Stimulated activated CD8-positive, alpha-beta memory T cell treated with anti-CD3 and anti-CD28 coated beads, Interleukin-15, amount 100 ng/mL, for 1 hour (primary cell): ENCODE measurements at places on chromosomes 6 and 20.

DNA sequence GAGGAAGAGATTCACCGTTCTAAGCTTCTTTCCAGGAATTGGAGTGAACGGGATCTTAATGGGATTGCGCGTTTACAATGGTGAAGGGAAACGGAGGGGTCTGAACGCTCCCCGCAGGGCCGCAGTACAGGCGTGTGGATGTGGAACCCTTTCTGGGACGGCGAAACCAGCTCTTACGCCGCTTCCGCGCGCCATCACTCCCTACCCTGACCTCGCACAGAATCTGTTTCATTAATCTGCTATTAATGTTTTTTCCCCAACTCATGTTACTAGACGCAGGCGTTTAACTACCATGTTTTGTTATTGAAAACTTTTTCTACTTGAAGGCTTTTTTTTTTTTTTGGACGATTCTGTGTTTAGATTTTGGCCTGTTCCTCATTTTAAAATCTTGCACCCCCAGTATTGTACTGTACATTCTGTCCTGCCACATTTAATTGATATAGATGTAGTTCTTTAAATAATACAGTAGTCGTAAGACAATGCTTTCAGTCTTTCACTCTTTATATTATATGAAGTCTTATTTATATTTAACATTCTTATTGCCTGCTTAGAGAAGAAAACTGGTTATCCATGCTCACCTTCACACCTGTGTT is 696 bp upstream of the SUPT3H start:
- no peak for DNase-seq

GRCh38 chr6:75279418-75279817 is 5.2 kb downstream of the TMEM30A start:
- DNase-seq, result no peak

DNA sequence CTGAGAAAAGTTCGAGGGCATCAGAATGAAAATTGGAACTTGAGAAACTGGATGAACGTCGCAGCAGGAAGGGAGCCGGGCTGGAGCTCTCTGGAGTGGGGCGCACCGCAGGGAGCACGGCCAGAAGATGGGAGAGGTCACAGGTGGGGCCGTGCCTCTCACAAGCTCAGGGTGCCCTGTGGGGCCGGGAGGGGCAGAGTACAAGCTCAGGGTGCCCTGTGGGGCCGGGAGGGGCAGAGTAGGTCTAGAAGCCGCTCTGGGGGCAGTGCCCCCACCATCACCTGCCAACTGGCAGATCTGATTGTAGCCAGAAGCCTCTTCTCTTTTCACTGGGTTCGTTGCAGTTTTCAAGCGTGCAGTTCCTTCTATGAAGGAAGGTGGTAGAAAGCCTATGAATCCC is 61.1 kb upstream of the SNX9 start:
- DNase-seq, result no peak

- no peak for DNase-seq
Measured at GRCh38 chr6:26104457-26105108, 17.4 kb downstream of the HFE start.

GRCh38 chr6:7680393-7681075 is 45.4 kb upstream of the BMP6 start:
- DNase-seq, result no peak

GRCh38 chr6:1912731-1913130 is 303.0 kb downstream of the FOXC1 start:
- no peak for DNase-seq

DNA sequence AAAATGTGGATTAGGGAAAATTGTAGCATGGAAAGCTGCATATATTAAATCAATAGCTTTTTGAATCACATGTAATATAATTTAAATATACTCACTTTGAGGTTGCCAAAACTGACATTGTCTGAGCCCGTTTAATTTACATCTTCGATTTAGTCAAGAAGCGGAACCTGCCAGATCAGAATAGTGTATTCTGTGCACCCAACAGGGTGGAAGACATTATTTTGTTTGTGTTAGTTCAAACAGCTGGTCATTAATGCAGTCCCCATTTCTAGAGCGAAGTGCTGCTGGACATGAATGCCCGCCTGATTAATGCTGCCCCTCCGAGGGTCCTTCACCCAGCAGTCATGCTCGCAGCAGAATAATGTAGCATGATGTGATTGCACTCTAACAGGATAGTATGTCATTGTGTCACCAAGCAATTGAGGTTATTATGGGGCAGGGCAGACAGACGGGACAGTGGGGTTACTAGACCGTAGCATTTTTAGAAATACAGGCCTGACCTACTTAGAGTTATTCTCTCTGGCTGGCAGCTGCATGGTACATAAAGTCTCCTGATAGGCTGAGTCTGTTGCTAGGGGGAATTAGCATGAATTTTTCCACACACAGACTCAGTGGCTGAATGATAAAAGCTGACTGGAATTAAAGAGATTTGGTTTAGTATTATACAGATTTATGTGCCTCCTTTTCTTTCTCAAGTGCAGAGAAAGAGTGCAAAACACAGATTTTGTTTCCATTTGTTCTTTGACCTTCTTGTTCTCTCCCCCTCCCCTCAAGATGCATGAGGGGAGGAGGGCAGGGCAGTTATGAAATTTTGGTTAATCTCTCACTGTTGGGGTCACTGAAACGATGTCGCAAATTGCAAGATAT is 147.1 kb downstream of the PRL start:
- DNase-seq, result no peak

DNA sequence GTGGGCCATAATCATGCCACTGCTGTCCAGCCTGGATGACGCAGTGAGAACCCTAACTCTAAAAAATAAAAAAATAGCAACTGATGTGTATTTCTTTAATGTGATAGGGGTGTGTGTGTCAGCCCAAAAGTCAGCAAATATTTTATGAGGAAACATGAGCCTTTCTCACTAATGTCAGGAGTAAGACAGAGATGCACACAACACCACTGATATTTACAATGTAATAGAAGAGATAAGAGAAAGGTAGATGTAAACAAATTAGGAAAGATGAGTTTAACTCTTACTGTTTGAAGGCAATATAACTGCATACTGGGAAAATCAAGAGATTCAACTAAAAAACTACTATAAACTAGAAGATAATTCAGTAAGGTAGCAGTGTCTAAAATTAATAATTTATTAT is 100.0 kb upstream of the BEND3 start:
- DNase-seq, result no peak

- no peak for DNase-seq
Measured at GRCh38 chr20:36601540-36601939, 4.0 kb upstream of the RAB5IF start.

DNA sequence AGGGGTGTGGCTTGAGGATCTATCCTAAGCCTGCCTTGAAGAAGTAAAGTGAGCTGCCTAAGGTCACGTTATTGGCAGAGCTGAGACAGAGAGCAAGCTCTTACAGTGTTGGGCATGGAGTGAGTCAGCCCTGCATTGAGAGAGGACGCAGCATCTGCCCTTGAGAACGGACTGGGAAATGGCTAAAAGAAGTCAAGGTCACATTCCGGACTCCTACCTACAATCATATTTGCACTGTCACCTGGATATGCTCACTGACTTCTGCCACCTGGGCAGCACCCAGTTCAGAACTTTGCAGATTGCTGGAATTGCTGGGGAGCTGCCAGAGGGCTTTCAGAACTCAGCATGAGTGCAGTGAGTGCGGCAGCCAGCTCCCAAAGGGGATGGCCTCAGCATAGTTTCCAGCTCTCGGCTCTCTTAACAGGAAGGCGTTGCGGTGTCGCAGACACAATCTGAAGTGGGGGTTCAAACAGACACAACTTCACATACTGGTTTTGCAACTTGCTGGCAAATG is 199.3 kb upstream of the SGK1 start:
- DNase-seq, result no peak

DNA sequence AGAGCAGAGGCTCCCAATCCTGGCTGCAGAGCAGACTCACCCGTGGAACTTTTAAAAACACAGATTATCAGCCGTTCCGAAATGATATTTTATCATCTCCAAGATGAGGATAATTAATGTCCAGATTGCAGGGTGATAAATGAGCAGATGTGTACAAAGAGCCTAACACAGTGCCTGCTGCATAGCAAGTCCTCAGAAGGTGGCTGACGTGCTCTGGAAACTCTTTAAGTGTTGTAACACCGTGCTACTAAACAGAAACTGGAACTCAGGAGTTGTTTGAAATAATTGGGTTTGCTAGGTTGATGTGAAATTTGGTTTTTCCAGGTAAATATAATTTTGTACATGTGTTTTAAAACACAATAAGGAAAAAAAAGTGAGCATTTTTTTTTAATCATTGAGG is 118.0 kb downstream of the ARMC2 start:
- DNase-seq, result no peak

GRCh38 chr6:136036601-136037000 is 185.1 kb downstream of the PDE7B start:
- DNase-seq, result no peak

- DNase-seq, result no peak
Measured at GRCh38 chr6:90288404-90288803, 8.2 kb downstream of the BACH2 start.

GRCh38 chr20:33669224-33669623 is 2.5 kb downstream of the ACTL10 start:
- no peak for DNase-seq

DNA sequence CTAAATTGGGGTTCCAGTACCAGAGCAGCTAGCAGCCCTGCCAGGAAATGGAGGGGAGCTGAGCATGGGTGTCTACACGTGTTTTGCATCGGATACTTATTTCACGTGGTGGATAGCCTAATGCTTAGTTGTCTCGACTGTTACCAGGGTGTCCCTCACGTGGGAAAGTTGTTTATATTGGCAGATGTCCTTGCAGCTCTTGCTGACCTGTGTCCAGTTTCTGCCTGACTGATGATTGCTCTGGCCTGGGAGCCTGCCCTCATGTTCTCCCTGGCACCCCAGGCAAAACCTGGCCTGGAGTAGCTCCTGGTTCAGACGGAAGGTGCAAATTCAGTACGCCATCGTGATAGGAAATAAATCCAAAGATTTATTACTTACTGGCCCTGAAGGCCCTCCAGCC is 11.8 kb upstream of the FERMT1 start:
- no peak for DNase-seq

DNA sequence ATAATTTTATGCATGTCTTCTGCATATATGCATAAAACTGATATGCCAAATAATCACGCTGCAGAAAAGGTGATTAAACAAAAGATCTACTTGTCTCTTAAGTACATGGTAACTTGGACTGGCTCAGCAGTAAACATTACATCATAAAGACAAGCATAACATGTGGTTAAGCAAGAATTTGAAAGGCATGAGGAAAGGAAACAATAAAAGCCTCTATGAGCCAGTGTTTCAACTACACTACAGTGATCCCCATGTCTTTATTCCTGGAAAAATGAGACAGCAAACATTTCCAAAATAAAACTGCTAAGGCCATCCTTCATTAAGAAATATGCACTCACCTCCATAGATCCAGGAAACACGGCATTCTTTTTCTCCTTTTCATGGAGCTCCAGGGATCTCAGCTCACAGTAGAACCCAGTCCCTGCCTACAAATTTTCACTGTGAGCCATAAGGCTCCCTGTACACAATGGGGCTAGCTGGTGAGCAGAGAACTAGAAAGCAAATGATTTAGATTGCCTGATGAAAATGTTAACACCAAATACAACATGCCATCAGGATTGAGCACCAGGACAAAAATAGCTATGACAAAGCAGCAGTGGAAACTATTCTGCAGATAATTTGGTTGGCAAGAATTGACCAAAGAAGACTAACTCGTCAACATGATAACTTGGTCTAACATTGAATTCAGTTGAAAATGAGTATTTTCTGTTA is 156.1 kb downstream of the COL21A1 start:
- DNase-seq, result no peak

- DNase-seq, result no peak
Measured at GRCh38 chr6:121959501-121959900, 440.0 kb upstream of the HSF2 start.

- no peak for DNase-seq
Measured at GRCh38 chr20:42740226-42740870, 449.4 kb downstream of the PTPRT start.

DNA sequence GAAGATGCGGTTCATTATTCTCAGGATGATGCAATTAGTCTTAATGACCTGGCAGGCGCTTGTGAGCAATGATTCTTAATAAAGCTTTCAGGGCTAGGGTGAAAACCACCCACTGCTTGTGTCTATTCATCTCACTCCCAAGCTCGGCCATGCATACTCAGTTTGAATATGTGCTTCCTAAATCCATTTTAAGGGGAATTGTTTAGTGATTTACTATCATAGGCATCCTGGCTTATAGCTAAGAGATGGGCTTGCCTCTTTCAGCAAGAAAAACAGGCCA is 141.1 kb upstream of the SLC24A3 start:
- no peak for DNase-seq

GRCh38 chr20:46987001-46987400 is 92.4 kb downstream of the EYA2 start:
- no peak for DNase-seq

GRCh38 chr6:25899123-25899522 is 25.1 kb upstream of the SLC17A3 start:
- DNase-seq, result no peak

DNA sequence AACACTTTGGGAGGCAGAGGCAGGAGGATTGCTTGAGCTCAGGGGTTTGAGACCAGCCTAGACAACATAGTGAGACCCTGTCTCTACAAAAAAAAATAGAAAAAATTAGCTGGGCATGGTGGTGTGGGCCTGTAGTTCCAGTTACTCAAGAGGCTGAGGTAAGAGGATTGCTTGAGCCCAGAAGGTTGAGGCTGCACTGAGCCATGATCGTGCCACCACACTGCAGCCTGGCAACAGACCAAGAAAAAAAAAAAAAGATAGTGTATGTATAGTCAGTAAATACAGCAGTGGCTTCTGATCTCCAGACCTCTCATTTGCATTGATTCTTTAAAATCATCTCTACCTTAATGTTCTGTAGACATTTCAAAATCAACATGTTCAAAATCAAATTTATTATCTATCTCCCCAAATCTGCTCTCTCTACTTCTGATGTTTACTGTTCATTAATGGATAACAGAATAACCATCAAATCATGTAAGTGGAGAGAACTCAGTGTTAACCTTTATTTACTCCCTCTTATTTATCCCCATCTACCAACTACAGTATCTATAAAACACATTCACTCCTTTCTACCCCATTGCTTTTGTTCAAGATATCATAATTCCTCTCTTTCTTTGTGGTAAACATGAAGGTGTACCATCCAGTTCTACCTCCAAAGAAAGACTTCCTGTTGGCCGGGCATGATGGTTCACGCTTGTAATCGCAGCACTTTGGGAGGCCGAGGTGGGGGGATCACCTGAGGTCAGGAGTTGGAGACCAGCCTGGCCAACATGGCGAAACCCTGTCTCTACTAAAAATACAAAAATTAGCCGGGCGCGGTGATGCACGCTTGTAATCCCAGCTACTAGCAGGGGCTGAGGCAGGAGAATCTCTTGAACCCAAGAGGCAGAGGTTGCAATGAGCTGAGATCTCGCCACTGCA is 7.7 kb downstream of the PROCR start:
- no peak for DNase-seq

- DNase-seq, result no peak
Measured at GRCh38 chr6:16747232-16748024, 13.8 kb downstream of the ATXN1 start.

- DNase-seq, result no peak
Measured at GRCh38 chr20:8798505-8798904, 270.4 kb upstream of the PLCB4 start.

DNA sequence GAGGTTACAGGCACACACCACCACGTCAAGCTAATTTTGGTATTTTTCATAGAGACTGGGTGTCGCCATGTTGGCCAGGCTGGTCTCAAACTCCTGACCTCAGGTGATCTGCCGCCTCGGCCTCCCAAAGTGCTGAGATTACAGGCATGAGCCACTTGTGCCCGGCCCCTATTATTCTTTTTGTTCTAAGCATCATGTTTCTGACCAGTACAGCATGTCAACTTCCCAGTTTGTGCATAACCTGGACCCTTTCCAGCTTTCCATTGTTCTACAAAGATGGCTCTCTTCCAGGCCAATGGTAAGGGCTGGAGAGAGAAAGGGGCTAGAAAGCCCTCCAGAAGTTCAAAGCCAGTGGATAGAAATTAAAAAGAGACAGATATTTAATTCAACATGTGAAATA is 91.3 kb upstream of the TNFAIP3 start:
- no peak for DNase-seq
